ENCODE measurements at places on chromosomes 3 and 15. TPM values are rescaled to one million over a fixed set of nuclear protein-coding genes. Genes with fewer than 3 reads are reported as not detected.

CKMT1A gene
- total RNA-seq = 35.5 TPM

- DNase-seq = no peak
Measured at GRCh38 chr15:69996321-69997160, 101.2 kb downstream of the TLE3 start.

DNA sequence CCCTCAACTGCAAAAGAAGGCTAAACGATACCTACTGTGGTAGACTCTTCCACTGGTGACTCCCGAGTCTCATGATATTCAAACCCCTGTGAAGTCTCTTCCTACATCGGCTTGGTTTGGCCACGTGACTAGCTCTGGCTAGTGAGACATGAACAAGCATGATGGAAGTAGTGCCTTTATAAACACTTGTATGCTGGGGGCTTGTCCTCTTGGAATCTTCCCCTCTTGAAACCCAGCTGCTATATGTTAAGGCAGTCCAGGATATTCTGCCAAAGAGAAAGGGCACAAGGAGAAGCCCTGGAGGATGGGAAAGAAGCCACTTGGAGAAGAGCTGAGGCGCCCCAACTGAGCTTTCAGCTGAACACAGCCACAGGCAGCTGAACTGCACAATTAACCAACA, 16.4 kb downstream of the RBP1 start:
- DNase-seq = no peak

DNA sequence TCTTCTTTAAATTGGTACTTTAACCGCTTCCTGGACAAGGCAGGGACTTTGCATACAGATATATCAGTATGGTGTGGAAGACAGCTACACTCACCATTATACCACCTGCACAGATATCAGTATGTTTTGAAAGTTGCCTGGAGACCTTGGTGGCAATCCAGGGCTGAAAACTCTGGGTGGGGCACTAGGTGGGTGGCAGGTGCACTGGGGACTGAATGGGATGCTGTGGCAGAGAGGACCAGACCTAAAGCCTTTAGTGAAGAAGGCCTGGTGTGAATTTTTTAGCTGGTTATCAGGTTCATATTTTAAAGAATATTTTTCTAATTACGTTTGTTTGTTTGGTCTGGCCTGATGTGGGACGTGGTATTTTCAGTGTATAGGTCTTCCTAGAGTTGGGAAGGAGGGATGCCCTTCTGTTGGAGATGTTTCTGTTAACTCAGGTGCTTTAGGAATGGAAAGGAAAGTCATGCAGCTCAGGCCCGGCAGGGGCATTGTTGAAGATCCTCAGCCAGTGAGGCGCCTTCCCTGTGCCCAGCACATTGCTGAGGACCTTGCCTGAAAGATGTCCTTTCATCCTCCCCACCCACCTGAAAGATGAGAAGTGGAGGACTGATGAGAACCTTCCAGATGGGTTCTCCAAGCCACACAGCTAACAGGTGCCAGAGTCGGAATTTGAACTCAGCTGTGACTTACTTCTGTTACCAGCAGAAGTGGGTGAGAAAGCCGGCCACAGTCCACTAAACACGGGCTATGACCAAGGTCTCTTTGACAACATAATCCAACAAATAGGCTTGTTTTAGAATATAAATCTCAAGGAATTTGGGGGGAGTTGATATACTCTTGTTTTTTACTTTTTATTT, 77.3 kb downstream of the APBA2 start:
- no peak for DNase-seq

GRCh38 chr3:24060055-24060454, 115.0 kb downstream of the NR1D2 start:
- no peak for DNase-seq

FRMD4B gene
- 3.4 TPM for total RNA-seq

ROBO1 gene
- total RNA-seq = 62.7 TPM

DNA sequence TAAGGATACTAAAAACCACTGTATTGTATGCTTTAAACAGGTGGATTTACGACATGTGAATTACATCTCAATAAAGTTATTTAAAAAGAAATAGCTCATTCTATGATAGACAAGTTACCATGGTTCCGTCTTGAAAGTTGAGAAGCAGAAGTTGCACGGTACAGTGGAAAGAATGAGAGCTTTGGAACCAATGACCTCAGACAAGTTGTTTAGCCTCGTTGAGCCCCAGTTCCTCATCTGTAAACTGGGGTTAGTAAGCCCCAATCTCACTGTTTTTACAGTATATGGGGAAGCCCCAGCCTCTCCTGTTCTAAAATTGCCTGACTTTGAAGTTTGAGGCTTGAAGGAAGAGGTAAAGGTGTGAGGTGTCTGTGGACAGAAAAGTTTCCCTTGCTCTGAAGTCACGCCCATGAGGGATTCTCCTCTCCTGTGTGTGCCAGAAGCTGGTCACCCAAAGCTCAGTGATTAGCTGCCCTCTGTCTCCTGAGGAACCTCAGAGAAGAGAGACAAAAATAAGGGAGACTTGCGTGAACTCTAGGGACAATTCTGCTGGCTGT, 10.0 kb downstream of the CRYGS start:
- no peak for DNase-seq

DNA sequence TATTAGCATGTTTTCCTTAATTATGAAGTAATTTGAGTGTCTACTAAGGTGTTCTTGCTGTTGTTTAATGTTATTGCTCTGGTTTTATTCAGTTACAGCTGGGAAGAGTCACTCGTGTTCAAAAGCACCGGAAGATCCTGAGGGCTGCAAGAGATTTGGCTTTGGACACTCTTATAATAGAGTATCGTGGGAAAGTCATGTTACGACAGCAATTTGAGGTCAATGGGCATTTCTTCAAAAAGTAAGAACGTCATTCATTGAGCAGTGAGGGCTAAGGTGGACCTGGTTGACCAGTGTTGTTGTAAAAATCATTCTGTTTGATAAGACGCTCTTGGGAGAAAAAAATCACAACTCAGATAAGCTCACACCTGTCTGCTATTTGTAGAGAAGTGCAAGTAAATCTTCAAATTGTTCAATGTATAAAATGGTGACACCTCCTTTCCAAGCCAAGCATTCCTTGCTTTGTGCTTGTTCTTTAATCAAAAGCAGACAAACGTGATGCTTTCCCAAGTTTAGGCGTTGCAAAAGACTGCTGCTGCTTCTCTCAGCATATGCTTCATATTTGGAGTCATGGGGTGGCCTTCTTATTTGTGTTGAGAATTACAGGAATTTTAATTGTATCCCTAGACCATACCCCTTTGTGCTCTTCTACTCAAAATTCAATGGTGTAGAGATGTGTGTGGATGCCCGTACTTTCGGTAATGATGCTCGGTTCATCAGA, 44.2 kb downstream of the SETD5 start:
- no peak for DNase-seq

- DNase-seq = no peak
Measured at GRCh38 chr3:24713516-24713915, 218.9 kb upstream of the THRB start.

GABRB3 gene
- 98.2 TPM for total RNA-seq

GOLGA6L7 gene
- not detected for total RNA-seq

RARRES1 gene
- 0.81 TPM for total RNA-seq

- no peak for DNase-seq
Measured at GRCh38 chr15:46709460-46710083, 1007.7 kb upstream of the SEMA6D start.

DNA sequence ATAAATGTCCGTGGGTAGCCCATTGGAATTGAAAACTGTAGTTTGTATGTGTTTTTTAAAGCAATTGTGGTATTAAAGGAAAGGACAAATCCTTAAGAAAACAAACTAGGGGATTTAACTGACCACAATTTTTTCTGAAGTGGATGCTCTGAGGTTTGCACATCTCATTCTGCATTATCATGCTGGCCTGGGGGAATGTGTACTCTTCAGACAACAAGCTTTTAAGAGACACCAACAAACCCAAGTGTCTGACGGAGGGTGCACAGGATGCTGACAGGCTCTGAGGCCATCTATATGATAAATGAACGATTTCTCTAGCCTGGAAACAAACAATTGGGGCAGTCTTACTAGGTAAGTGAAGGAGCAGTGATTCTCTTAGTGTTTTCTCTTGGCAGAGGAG, 9.1 kb downstream of the LINS1 start:
- DNase-seq = no peak

DNA sequence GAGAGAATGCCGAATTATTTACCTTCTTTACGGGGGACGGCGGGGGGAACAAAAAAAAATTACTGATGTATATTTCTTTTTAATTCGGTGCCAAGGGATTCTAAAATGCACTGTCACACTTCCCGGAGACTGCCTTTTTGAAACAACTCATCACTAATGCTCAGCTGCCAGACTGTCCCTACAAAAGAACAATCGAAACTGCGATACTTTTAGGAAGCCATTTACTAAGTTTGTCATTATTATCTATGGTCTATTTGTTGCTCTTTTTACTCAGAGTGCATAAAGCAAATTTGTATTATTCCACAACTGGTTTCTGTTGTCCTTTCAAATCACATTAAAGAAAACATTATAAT, 60.8 kb downstream of the TM4SF4 start:
- DNase-seq = no peak

GRCh38 chr15:36737430-36737891, 158.0 kb downstream of the CDIN1 start:
- no peak for DNase-seq

TM4SF4 gene
- not detected for total RNA-seq

FGF12 gene
- total RNA-seq = 5.1 TPM

GRCh38 chr3:115548611-115549010, 74.7 kb upstream of the GAP43 start:
- DNase-seq = no peak

- DNase-seq = no peak
Measured at GRCh38 chr3:193962986-193963685, 172.8 kb upstream of the HES1 start.

DNA sequence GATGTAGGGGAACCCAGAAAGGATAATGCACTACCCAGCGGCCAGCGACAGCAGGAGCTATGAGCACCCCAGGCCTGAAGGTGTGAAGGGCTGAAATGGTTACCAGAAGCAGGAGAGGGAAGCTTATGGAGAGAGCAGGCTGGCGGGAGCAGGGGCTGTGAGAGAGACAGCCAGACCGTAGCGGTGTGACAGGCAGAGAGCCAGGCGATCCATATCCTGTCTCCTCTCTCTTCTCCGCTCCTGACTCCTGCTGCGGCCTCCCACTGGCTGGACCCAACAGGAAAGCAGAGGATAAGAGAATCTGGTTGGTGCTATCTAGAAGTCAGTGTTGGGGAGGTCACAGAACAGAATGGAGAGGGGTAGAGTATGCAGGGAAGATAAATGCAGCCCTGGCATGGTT, 49.9 kb downstream of the BTD start:
- DNase-seq = no peak

DNA sequence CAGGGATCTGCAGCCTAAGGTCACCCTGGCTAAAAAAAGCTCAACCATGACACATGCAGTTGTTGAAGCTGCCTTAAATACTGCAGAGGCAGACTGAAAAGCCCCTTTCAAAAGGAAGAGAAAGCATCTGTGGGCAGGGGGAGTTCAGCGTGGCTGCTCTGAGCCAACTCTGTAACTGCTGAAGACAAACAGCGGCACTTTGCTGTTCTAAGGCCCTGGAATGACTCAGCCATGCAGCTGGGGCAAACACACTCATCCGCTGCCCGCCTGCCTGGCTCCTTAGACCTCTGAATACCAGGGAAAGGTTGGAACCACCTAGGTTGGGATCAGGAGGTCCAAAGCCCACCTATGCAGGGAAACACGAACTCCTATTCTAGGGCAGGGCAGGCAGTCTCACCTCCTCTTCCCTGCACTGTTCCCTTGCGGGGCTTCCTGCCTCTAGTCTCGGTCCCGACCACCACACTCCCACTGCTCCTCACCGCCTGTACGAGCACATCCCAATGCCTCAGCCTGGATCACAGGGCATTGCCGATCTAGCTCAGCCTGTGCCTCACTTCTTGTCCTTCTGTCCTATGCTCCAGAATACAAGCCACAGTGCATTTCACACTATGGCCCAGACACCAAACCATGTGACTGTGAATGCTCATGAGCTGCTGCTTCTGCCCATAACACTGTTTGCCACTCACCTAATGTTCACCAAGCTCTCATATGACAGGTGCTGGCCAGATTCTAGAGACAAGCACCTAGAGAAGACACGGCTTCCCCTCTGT, 6.6 kb upstream of the MUSTN1 start:
- DNase-seq = no peak

GRCh38 chr3:58271901-58272501, 34.0 kb upstream of the RPP14 start:
- DNase-seq = no peak

UPK1B gene
- 0.33 TPM for total RNA-seq

QTRT2 gene
- 78.1 TPM for total RNA-seq

DNA sequence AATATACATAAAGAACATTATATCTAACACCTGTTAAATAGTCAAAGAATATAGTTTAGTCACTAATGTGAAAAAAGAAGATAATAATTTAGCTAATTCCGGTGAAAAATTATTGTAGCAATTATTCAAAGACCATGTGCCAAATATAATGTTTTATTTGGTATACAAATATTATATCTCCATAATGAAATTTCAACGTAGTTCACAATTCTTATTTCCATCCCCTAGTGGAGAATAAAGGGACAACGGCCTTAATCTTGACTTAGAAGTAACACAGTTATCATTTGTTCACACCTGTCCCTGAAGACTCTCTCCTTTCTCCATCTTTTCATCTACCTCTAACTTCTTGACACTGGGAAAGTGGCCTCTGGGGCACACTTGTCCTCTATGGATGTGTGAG, 213.4 kb downstream of the ERC2 start:
- DNase-seq = no peak

GRCh38 chr3:76011121-76011520, 225.8 kb upstream of the ZNF717 start:
- DNase-seq = no peak

TUSC7 gene
- total RNA-seq = not detected

ADGRG7 gene
- total RNA-seq = not detected

GPR149 gene
- not detected for total RNA-seq

GRCh38 chr15:99981839-99982658, 248.8 kb upstream of the LYSMD4 start:
- no peak for DNase-seq

GRCh38 chr15:71089801-71090200, 25.5 kb upstream of the THSD4 start:
- DNase-seq = no peak

DNA sequence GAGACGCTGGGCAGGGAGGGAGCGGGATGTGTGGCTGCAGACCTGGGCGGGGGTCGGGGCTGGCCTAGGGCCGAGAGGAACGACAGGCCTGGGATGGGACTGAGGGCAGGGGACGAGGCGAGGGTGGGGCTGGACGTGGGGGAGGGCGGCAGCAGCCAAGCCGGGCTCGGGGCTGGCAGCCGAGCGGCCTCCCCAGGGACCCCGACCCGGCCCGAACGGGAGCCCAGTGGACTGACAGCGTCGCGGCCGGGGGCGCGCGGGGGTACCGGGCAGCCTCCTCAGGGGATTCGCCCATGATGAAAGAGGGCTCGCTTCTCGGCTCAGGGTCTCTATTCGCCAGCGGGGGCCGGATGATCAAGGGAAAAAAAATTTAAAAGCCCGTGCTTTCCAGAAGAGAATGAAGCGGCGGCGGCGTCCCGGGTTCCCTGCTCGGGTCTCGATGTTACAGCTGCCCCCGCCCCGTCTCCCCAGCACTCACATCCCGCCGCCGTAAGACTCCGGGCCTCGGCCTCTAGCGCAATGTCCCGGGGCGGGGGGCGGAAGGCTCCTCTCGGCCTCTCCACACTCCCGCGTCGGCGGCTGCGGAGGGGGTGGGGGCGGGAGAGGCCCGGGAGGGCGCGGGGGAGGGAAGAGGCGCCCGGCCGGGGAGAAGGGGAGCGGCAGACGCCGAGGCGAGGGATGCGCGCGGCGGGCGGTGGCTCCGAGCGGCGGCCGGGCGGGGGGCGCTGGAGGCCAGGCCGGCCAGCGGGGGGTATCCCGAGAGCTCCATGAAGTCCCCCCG, 4.3 kb downstream of the PTH1R start:
- DNase-seq = no peak

PLXNB1 gene
- 184 TPM for total RNA-seq

- no peak for DNase-seq
Measured at GRCh38 chr15:40543631-40544294, 21.1 kb downstream of the CCDC32 start.
